ENCODE measurements at places on chromosomes 7 and 10.

GRCh38 chr7:676246-676971 lies 50.1 kb upstream of the DNAAF5 start:
- DNase-seq, result peak; percentile 46

- DNase-seq, result no peak
Observed at GRCh38 chr7:23287612-23288011, 11.5 kb upstream of the MALSU1 start.

GRCh38 chr10:59878289-59878688 lies 28.1 kb downstream of the CCDC6 start:
- DNase-seq, result no peak

GRCh38 chr7:91946549-91946948 lies 5.9 kb downstream of the AKAP9 start:
- DNase-seq, result no peak

DNA sequence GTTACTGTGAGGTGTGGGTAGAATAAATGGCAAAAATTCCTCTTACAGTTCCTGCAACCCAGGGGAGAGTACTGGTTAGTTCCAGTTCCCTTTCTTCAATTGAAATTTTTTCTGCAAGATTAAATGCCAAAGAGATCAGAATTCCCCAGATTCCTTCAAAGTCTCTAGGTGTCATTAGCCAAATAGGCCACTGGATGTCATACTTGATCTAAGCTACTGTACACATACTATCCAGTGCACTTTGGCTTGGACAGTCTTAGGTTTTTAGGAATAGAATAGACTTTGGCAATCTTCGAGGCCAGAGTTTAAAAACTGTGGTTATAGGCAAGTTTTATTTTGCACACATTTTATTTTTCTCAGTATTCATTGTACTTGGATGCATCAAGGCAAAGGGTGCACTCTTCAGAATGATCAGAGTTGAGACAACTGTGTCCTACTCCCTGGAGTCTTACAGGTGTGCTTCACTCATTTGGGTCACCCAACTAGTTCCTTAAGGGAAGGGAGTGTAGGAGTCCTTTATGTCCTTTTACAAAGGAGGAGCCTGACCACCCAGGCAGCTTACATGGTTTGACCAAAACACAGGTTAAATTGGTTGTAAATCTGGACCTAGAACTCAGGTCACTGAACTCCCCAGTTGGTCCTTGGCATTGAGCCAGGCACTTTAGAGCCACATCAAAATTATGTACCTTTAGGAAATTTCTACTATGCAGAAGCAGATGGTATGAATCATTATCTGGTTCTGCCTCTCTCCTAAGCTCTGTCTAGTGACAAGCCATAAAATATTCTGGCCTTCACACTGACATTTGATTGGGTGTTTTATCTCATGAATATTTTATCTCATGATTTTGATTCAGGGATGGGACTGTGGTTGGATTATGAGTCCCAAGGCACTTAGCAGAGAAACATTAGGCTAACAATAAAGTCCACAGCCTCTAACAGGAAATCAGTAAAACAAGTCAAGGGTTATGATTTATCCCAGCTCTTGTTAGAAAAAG lies 49.5 kb downstream of the ASAH2B start:
- DNase-seq, result no peak

DNA sequence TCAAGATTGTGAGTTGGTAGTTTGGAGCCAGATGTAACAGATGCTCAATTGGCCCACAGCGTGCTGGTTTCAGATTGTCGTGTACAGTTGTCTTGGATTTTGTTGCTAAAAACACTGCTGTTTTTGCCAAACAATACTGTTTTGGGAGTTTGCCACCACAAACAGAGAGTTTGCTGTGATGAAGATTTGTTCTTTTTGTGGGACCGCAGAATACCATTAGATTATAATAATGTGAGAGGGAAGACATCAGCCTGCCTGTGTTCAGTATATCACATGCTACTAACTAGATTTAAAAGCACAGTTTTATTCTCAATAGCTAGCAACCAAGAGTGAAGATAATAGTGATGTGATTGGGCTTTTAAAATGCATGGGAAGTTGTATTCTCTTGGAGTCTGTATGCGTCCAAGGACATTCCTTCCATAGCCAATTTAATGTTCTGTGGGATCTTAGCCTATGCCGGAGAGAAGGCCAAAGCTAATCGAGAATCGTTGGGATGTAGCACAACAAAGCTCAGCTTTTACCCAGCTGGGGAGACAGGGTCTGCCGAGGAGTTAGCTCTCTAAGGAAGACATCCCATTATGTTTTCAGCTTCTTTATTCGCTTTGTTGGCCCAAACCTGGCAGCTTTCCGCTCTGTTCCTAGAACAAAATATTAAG lies 18.7 kb upstream of the ITGA8 start:
- DNase-seq, result no peak

- no peak for DNase-seq
Observed at GRCh38 chr10:51214207-51215196, 140.2 kb downstream of the PRKG1 start.

GRCh38 chr7:27999829-28000228 lies 180.8 kb downstream of the JAZF1 start:
- DNase-seq, result no peak

- DNase-seq, result no peak
Observed at GRCh38 chr7:2651336-2651735, 19.6 kb downstream of the TTYH3 start.

DNA sequence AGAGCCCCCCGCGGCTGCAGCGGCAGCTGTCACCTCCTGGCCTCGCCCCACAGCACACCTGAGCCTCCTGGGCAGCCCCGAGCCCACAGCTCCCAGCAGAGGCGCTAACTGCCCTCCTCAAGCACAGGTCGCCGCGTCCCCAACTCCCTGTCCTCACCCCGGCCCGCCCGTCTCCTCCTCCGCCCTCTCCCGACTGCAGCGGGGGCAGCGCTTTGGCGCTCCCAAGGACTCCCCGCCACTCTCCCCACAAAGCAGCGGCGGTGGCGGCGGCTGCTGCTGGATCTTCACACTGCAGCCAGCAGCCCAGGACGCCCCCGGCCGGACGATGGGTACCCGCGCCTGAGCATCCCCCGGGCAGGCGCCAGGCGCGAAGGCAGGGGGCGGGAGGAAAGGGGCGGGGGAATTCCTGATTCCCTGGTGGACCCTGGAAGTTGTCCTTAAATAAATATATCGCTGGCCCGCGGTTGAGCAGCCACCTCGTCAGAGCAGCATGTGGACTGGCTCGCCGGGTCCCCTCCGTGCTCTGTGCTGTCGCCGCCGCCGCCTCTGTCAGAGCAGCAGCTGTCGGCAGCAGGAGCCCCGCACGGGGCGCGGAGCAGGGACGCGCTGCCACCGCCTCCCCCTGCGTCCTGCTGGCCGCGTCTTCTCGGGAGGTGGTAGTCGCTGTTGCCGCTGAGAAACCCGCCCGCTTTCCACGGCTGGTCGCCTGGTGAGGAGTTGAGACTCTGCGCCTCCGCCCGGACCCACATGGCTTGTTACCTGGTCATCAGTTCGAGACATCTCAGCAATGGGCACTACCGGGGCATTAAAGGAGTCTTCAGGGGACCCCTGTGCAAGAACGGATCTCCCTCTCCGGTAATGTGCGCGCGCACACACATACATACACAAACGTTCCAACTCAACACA lies at the start of gene ZNF804B:
ZNF804B (plus strand) TSS at position 471 of the 906 bp plus-strand sequence; CDS start at position 748, 277 bp downstream.
- DNase-seq, result peak; percentile 39

- no peak for DNase-seq
Observed at GRCh38 chr7:132234711-132235110, 341.6 kb downstream of the PLXNA4 start.

GRCh38 chr7:139941866-139942265 lies 112.8 kb downstream of the TBXAS1 start:
- no peak for DNase-seq

DNA sequence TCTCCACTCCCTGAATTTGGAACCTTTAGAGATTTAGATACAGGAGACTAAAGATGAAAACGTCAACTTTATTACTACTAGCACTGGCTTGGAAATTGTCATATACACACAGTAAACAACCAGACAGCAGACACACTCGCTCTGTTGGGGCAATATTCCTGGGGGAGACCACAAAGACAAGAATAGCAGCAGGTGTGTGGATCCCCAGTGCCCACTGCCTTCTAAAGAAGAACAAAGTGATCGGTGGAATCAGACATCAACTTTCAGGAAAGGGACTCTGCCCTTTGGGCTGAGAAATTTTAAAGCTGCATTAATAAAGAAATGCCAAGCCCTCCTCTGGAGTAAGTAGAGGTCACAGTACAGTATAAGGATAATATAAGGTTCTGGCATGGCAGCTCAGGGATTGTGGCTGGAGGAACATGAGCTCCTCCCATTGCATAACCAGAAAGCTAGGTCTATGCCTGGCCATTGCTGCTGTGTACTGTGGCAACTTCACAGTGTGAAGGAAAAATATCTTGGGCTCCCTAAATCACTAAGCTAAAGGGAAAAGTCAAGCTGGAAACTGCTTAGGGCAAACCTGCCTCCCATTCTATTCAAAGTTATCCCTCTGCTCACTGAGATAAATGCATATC lies 57.1 kb upstream of the ANKRD1 start:
- DNase-seq, result no peak

DNA sequence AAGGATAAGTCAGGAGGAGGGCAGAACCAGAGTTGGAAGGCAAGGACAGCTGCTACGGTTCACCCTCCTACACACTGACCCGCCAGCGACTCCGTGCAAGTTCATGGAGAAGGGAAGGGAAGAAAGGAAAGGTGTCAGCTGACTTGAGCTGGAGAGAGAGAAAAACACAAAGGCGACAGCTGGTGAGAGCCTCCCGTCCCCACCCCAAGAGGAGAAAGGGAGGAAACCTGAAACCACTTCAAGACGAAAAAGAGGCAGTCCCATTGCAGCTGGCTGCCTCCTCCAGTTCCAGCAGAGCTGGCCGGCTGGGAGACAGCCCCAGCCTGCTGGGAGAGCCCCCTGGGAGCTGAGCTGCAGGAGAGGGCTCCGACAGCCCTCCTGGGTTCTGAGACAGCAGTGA lies 75.2 kb downstream of the PARD3 start:
- no peak for DNase-seq

DNA sequence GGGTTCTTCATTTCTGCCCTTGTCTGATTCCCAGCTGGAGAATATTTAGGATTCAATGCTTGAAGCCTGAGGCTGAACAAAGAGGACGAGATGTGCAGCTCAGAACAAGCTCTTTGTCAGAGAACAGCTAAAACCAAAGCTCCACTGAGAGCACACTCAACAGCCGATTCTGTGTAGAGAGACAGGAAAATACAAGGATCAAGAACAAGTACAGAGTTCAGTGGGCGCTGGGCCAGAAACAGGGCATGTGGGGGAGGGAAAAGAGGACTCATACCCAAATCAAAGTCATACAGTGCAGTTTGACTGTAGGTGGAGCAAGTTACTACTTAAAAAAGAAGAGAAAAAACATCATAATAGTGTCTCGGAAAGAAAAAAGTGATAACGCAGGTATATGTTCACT lies at the start of gene AGMO:
AGMO (minus strand) TSS at position 181 of the 400 bp plus-strand sequence.
- peak; percentile 91 for DNase-seq

DNA sequence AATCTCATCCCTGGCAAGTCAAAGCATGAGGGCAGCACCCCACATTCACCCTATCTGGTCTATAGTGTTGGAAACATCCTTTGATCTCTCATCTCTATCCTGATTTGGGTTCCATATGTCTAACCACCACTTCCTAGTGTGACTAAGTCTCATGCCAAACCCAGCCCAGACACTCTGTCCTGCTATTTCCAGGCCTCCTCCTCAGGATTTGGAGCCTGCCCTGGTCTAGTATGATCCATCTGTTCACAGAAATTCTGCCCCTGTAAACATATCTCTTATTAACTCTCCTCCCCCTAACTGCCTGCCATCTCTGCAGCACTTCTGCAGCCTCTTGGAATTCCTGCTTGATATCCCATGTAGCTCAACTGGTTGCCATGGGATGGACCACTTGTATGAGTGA lies 320.9 kb upstream of the IMMP2L start:
- no peak for DNase-seq

- no peak for DNase-seq
Observed at GRCh38 chr10:5506246-5506645, 6.9 kb upstream of the CALML5 start.

GRCh38 chr7:5525271-5526099 lies 101.9 kb upstream of the TNRC18 start:
- no peak for DNase-seq

DNA sequence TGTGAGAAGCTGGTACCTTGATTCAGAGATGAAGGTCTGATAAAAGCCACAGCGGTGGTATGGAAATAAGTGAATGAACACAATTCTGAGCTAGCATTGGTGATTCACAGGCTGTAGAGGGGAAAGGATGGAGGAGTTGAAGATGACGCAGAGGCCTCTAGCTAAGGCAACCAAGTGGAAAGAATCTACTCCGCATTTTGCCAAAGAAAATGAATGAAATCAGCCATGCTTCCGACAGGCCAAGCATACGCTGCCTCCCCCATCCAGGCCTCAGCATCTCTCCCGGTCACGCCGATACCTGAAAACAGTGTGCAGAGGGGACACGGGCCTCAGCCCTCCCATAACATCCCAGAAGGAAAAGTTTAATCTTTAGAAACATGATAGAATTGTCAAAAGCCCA lies 124.3 kb upstream of the UNC5B start:
- no peak for DNase-seq

DNA sequence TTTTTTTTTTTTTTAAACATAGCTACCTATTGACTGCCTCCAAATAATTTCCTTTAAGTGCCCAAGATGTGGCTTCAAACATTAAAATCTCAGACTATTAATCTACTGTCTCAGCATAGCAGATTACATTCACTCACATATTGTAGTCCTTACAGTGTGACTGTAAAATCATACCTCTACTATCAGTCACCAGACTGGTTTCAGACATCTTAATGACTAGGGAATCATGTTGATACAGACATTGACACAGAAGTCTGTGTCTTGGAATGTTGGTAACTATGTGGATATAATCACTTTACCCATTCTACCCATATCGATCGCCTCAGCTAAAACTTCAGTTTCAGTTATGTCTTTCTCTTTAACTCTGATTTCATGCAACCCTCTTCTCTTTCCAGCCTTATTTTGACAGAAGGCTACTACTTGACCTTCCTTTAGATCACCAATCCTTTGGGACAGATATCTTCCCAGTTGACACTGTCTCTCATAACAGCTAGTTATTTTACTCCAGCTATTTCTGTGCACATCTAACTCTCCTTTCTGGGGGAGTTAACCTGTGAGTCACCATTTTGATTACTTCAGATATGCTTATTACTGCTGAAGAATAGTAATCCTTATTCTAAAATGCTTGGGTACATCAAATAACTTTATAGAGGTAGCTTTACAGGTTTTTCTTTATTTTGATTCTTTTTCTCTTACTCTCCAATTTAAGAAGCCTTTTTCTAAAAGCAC lies 7.0 kb downstream of the TNKS2 start:
- DNase-seq, result no peak

DNA sequence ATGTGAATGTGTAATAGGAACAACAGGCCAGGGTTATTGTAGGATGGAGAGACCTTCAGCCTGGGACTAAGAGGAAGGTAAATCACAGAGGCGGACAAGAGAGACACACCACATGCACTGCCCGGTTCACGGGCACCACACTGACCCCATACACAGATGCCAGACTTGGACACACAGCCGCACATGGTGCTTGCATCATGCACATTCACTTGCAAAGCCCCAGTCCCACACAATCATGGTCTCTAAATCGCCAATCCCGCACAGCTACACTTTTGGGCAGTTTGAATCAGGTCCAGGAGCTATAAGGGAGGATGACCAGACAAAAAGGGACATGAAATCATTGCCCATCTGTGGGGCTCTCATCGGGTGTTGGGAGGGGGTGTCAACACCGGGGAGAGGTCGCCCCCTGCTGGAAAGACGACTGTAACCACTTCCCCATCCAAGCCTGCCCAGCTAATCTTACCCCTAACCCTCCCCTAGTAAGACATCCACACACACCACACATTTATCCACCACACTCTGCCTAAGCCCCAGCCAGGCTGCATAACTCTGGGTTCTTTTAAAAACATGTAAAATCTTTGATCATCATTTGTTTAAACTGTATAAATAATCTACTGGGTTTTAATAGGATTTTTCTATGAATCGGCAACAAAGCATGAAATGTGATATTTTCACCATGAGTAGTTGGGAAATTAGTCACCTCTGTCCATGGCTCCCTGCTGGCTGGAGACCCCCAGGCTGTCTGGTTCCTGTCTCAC lies 40.5 kb upstream of the SLF2 start:
- no peak for DNase-seq

Measured in posterior cingulate gyrus (tissue), 11 donors.